ENCODE measurements at places on chromosomes 12 and 14. TPM values are rescaled to one million over a fixed set of nuclear protein-coding genes. Genes with fewer than 3 reads are reported as not detected.

GRCh38 chr14:105161964-105162668, 6.5 kb downstream of the JAG2 start:
- H3K27ac ChIP-seq: no peak overlapping the region
- DNase-seq: peak; percentile 78
- no peak overlapping the region for H3K4me3 ChIP-seq
- no peaks in the 10 kb centered on the region for H3K36me3 ChIP-seq

DNA sequence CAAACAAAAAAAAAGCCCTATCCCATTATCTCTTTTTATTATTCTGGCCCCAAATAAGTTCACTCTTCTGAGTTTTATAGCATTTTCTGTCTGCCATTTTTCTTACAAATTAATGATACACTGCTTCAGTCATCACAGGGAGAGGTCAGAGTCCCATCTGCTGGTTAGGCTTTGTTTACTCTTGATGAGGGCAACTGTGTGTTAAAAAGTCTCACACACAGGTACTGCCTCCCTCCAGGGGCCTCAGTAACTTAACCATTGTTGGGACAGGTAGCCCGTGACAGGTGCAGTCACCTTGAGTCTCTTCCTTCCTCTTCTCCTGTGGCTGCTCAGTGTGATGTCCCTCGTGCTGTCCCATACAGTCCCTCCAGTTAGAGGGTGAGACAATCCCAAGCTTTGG, 45.5 kb upstream of the SEL1L start:
- H3K27me3 ChIP-seq: peaks cover 18% of the 10 kb centered on the region
- DNase-seq: no peak
- no peaks in the 10 kb centered on the region for H3K4me1 ChIP-seq
- H3K27ac ChIP-seq: no peak overlapping the region

Gene C14orf180
- total RNA-seq: not detected

Gene LPAR5
- total RNA-seq: 5.6 TPM

Gene SYCP3
- total RNA-seq: 2.9 TPM

DNA sequence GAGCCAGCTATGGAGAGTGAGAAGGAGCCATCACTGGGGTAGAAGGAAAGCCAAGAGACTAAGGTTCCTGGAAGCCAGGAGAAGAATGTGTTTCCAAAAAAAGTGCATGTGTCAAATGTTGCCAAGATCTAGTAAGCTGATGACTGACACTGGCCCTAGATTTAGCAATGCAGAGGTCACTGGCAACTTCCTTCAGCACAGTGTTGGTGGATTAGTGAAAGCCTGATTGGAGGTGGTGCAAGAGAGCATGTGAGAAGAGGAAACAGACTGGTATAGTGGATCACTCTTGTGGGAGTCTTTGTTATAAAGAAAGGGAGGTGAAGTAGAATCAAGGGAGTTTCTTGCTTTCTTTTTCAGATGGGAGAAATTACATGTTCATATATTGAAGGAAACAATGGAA, 34.1 kb upstream of the CHGA start:
- H3K4me1 ChIP-seq: no peaks in the 10 kb centered on the region
- H3K4me3 ChIP-seq: no peak overlapping the region
- H3K36me3 ChIP-seq: peaks cover 6% of the 10 kb centered on the region
- no peak for DNase-seq
- no peak overlapping the region for H3K27ac ChIP-seq
